ENCODE measurements at places on chromosomes 3 and 15. TPM values are rescaled to one million over a fixed set of nuclear protein-coding genes. Genes with fewer than 3 reads are reported as not detected.

GOLGA6L1 gene
- not detected for total RNA-seq

CMTM7 gene
- 12.3 TPM for total RNA-seq

SPSB4 gene
- total RNA-seq: not detected

WHAMM gene
- total RNA-seq: 5.5 TPM

GOLGA8G gene
- not detected for total RNA-seq

SLC51B gene
- not detected for total RNA-seq

CHRD gene
- 0.34 TPM for total RNA-seq

TGM5 gene
- total RNA-seq: not detected

ZNF280D gene
- 14.8 TPM for total RNA-seq

TEX9 gene
- 3.1 TPM for total RNA-seq

TNFSF10 gene
- 1.7 TPM for total RNA-seq

GABRB3 gene
- total RNA-seq: 1.0 TPM

All from melanocyte of skin (primary cell).